ENCODE measurements at places on chromosomes 3 and 15.

- peak; percentile 27 for DNase-seq
These were observed 251.9 kb downstream of the TJP1 start for GRCh38 chr15:29570121-29570947.

DNA sequence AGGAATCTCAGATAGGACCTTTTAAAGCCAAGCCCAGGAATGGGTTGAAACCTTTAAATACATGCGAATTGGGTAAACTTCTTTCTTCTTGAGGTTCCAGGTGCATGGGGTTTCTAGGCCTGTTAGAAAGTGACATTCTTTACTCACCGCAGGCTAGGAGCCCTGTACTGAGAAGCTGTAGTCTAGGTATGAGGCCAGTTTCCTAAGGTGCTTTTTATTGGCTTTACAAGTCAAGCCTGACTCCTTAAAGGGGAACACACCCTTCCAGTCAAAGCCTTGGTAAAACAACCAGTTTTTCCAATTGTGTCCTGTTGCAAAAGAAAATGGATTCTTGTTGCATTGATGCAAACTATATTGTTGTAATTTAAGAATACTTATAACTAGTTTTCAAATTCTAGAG is 76.1 kb upstream of the ATP11B start:
- no peak for DNase-seq

DNA sequence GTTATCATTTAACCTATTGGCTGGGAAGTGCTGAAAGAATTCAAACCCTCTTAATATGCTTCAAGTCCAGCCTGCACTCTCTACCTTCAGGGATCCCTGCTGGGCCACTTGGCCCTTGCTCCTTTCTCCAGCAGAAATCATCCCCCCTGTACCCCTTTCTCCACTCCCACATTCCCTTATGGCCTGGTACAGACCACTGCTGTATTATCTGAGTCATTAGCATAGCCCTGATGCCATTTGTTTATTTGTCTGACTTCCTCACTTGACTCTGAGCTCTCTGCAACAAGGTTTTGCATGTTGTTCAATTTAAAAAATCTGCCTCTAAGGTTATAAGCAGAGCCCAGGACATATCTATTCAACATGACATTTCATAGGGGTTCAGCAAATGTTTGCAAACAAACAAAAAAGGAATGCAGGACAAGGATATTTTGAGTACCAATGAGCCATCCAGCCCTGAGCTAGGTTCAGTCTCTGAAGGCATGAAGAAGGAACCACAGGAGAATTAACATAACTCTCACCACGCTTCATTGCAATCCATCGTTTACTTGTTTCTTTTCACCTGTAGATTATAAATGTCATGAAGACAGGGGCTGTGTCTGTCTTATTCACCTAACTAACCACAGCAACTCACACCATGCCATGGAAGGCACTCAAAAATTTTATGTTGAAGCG is 26.6 kb upstream of the HES1 start:
- no peak for DNase-seq

- no peak for DNase-seq
These were observed 12.6 kb downstream of the DUSP7 start for GRCh38 chr3:52043750-52044149.

DNA sequence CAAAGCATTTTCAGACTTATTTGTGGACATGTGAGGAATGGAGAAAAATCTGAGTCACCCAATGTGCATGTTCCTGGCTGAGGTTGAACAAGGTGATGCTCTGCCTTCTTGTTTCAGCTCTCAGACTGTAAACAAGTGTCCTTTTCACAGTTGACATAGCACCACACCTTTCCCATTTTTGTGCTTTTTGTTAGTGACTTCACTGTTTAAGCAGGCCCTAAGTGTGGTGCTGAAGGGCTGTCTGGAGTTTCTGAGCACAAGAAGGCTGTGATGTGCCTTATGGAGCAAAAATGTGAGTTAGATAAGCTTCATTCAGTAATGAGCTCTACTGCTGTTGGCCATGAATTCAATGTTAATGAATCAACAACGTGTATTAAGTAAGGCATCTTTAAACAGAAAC is 20.4 kb downstream of the ABI3BP start:
- DNase-seq, result no peak

DNA sequence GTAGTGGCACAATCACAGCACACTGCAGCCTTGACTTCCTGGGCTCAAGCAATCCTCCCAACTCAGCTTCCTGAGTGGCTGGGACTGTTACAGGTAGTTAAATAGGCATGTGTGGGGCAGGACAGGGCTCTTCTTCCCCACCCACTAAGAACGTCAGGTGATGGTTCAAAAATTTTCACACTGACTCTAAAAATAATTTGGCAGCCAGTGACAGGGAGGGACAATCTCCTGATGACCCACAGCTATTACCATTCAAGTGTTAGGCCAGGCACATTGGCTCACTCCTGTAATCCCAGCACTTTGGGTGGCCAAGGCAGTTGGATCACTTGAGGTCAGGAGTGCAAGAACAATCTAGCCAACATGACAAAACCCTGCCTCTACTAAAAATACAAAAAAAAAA is 12.2 kb upstream of the TRMT10C start:
- no peak for DNase-seq

GRCh38 chr3:157107644-157108133 is 52.3 kb downstream of the CCNL1 start:
- no peak for DNase-seq

DNA sequence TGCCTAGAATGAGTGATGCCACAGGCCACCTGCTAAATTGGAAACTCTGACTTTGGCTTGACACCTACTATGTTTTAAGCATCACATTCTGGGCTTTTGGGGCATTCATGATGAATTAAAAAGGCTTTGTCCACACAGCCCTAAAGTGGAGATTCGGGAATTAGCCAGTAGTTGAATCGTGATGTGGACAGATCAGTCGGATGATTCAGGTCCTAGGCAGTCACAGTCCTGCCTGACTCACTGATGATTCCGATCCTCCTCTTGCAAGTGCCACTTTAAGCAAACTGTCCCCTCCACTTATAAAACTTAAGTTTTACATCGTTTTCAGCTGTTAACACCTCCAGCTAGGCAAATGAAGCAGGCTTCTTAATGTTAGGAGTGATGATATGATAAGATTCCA is 75.3 kb downstream of the SYNPR start:
- peak; percentile 81 for DNase-seq

DNA sequence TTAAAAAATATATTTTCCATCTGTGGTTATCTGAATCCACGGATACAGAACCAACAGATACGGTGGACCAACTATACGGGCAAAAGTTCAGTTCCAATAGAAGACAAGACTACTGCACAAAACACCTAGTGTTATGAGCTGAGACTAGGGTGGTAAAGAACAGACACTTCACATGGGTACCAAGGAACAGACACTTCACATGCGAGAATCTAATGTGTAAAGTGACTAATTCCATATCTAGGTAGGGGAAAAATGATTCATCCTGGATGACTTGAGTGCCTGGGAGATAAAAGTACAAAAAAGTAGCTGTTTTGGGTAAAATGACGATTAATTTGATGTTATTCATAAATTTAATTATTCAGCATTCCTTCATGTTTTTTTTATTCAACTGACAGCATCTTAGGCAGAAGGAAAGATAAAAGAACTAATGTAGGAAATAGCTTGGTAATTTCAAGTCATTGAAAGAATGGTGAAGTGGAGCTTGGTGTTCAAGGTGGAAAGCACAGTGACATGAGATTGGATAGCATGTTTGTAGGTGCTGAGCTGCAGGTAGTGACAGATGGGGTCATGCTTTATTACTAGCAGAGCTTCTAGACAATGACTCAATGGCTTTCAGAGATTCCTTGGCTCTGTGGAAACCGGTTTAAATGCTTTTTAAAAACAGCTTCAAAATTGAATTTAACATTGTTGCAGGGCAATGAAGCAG is 5.2 kb downstream of the CD200 start:
- DNase-seq, result no peak

DNA sequence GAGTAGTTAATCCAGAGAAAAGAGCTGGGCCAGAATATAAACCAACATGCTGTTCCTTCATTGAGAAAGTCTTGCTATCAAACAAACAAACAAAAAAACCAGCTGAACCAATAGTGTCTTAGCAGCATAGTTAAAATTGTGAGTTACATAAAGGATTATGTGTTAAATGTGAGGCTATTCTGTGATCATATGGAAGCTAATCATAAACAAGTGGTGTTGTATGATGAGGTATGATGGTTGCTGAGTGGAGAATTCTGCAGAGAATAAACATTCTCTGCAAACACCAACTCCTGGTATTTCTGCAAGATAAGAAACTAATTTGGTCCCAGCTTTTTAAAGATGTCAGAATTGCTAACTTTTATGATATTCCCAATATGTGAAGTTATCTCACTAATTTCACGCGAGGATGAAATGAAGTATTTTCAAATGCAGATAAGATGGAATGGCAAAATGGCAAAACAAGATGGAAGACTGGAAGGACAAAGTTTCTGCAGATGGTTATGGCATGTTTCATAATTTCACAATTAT is 22.9 kb upstream of the SPESP1 start:
- no peak for DNase-seq

DNA sequence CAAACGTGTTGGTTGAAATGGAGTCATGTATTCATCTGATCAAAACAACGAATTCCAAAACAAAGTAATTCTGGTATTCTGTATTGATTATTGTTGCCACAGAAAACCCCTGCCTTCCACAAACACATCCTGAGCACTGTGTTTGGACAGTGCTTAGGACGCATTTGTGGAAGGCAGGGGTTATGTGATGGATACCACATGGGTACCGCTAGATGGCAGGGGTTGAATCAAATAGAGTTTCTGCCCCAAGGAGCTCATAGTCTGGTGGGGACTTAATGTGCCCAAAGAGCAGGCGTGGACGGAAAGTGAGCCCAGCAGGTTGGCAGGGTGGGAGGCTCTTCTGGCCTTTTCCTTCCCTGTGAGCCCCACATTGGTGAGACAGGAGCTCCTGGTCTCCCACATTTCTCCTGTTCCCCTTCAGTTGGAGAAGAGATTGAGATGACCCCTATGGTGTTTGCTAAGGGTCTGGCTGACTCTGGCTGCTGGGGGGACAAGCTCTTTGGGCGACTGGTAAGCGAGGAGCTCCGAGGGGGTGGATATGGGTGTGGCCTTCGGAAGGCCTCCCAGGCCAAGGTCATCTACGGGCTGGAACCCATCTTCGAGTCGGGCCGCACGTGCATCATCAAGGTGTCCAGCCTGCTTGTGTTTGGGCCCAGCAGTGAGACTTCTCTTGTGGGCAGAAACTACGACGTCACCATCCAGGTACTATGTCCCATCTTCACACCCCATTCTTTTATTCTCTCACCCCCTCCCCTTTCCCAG is 22.1 kb upstream of the SLC28A1 start:
- DNase-seq, result no peak

DNA sequence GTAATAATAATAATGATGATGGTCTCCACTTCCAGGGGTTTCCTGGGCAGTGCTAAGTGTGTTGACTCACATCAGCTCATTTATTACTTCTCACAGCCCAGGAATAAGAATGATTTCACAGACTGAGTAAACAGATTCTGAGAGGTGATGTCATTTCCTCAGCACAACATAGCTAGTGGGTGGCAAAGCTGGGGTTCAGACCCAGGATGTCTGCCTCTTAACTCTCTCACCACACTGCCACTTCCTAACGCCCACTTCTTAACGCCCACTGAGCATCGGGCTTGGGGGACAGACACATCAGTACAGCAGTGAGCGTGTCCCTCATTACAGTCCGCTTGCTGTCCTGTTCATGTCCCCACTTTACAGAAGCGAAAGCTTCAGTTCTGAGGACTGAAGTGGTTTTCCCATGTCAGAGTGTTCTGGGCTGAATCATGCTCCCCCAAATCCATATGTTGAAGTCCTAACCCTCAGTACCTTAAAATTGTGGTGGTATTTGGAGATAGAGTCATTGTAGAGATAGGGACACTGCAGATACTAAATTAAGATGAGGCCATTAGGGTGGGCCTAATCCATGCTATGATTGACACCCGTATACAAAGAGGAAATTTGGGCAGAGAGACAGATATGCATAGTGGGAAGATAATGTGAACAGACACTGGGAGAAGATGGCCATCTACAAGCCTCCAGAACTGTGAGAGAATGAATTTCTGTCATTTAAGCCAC is 68.0 kb downstream of the ATP2B2 start:
- DNase-seq, result peak; percentile 86

DNA sequence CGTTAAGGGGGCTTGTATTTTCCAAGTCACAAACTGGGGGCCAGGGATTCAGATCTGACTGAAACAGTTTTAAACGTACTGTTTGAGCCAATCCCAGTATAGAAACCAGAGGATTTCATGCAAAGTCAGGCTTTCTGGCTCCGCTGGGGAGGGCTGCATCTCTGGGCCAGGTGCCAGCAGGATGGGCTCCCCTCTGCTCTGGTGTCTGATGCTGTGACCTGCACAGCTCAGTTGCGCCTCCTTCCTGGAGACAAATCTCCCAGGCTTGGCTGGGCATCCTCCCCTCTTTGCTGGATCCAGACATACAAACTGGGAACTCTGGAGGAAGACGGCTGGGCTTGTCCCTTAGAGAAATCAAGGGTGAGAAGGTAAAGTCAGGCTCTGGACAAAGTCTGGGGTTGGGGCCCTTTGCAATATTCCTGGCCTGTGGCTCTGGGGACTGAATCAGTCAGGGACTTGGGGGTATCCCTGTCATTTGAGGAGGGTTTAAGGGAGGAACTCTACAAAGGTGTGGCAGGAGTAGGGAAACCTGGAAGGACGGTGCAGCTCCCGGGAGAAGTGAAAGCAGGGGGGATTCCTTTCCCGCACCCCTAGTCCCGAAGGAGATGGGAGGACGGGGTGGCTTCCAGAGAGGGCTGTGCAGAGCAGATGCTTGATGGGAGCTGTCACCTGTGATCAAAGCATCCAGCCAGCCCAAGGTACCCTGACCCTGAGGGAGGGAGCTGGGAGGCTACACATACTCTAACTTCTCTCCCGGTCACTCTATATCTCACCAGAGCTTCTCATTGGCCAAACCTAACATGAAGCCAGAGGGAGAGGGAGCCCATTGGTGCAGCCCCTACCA is 114.8 kb upstream of the ATP2B2 start:
- no peak for DNase-seq

GRCh38 chr15:90814191-90814821 is 54.1 kb upstream of the FURIN start:
- no peak for DNase-seq

DNA sequence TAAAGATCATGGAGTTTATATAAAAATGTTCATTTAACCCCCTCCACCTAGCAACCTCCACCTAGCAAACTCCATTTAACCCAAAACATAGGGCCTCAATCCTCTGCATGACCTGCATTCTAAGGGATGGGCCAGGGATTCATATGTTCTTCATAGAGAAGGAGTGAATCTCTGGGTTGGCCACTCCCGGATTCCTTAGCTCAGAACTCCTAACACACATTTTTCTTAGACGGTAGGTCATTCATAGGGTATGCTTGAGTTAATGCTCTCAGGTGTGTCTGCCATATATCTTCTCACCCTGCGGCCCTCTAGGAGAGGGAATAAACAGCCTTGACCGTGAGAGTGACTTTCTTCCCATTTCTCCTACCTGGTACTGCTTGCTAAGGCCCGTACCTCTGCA is 102.0 kb upstream of the IGSF10 start:
- DNase-seq, result no peak

GRCh38 chr3:184196536-184196935 is 10.5 kb downstream of the ABCF3 start:
- no peak for DNase-seq

GRCh38 chr15:39135989-39136388 is 444.9 kb upstream of the THBS1 start:
- DNase-seq, result peak; percentile 98

GRCh38 chr3:145936971-145937370 is 224.0 kb downstream of the PLOD2 start:
- DNase-seq, result peak; percentile 41

- DNase-seq, result no peak
These were observed 1038.8 kb upstream of the GBE1 start for GRCh38 chr3:82800248-82800647.

Measured in fibroblast of skin of back (primary cell).